ENCODE measurements at places on chromosomes 13 and 19.

DNA sequence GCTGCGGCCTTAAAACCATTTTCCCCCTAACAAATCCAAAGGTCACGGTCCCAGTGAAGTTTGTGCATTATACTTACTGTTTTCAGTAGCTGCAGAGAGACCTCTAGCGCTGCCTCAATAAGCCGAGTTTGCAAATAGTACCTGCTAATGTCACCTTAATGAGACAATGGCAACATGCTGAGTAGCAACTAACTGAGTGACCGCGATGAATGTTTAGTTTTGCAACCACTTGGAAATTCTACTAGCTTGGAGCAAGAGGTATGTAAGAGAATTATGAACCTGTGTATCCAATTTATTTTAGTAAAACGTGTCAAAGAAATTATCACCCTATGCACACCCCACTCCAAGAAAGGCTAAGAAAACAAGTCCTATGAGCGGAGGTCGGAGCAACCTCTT is 1.2 kb downstream of the KPNA3 start:
- peak; percentile 84 for DNase-seq

DNA sequence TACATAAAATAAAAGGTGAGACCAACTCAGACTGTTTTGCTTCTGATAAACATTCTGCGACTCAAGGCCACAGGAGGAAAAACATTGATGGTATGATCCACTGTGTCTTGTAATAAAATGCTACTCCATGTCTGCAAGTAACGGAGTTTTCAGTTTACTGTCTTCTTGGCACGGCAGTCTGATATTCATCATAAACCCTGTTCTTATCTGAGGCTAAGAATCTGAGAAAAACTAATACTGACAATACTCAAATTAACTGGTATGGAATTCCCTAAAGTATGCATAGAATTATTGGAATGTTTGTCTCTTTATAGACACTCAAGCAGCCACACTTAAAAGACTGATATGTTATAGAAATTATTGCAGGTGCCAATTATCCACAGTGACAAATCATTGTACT is 125.5 kb downstream of the TBC1D4 start:
- no peak for DNase-seq

DNA sequence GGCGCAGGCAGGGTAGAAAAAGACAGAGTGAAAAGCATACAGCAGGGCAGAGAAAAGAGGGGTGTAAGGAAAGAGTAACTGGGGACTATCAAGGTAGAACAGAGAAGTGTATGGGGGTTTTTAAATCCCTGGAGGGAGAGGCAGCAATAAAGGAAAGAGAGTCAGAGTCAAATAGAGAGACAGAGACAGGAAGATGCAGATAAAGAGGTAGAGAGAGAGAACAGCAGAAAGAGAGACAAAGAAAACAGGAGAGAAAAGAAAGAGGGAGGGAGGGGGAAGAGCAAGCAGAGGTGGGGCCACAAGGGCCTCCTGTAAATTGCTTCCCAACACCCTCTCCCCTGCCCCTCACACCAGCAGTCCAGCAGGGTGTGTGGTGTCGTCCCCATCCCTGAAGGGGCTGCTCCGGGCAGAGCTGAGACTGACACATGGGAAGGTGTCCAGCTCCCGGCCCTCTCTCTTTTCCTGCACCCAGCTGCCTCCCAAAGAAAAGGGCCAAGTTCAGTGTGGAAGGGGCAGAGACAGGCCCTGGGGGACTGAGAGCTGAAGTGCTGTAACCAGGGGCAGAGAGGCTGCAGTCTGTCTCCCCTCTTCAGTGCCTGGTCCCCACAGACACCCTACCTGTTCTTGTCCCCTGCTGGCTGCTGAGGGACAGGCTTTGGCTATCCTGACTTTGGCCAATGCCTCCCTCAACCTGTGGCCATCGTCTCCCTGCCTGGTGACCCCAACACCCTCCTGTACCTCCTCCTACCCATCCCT is 17.4 kb upstream of the POU2F2 start:
- DNase-seq: no peak

- no peak for DNase-seq
These were observed 26.6 kb upstream of the GSX1 start for GRCh38 chr13:27765650-27766049.

GRCh38 chr13:41458761-41459431 is 1.5 kb downstream of the RGCC start:
- peak; percentile 85 for DNase-seq

DNA sequence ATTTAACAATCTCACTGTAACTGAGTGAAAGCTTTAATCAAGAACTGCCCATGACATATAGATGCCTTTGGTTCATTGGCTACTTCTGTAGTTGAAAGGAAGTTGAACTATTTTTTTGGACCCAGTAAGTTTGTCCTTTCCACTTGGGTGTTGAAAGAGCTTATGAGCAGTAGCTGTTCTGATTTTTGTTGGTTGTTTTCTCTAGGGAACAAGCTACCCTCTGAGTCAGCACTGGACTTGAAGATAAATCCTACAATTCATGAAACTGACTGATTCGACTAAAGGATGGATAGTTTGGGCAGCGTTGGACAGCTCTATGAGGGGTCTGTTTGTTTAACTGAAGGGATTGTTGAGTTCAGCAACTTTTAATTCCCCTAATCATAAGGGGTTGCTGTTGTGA is 101.0 kb downstream of the PAN3 start:
- no peak for DNase-seq

DNA sequence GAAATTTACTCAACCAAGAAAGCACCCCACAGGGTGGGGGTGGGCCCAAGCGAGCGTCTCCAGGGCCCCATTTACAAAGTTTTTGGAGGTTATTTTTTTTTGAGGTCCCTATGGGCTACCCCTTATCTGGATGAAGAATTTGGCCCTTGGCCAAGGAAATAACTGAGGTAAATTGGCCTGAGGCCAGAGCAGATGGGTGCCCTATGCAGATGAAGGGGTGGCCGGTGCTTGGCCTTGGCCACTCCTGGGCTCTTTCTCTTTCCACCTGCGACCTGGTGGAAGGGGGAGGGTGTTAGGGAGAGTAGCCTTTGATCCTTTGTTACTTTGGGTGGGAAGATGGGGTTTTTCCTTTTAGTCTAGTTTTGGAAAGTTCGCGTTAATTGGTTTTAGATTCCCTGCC is 15.5 kb downstream of the ZNF701 start:
- no peak for DNase-seq

DNA sequence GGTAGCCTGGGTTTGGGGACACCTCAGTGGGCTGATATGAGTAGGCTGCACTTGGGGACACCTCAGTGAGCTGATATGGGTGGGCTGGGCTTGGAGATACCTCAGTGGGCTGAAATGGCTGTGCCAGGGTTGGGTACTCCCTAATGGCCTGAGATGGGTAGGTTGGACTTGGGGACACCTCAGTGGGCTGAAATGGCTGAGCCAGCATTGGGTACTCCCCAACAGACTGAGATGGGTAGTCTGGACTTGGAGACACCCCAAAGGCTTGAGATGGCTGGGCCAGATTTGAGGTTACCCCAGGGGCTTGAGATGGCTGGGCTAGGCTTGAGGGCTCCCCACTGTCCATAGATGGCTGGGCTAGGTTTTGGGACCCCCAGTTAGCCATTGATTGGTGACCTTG is 12.1 kb downstream of the IQCN start:
- no peak for DNase-seq

GRCh38 chr13:29619995-29620394 is 24.5 kb upstream of the SLC7A1 start:
- DNase-seq: no peak

DNA sequence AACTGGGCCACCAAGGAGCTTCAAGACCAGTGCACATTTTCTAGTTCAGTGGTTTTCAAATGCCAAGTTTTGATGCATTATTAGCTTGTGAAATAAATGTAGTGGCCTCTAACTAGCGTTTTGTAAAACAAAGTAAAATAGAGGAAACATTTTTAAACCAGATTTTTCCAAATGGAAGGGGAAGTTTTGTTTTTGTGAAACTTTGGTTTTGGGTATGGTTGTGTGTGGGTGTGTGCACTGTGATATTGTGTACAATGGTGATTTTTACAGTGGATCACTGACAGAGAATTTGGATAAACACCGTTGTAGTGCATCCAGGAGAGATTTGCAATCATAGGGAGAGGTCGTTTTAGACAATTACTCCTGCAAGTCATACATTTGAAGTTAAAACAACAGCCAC is 108.9 kb downstream of the SLC7A1 start:
- no peak for DNase-seq

- peak; percentile 100 for DNase-seq
These were observed at the start of gene FEM1A for GRCh38 chr19:4791183-4792018. FEM1A (plus strand) TSS chr19:4791734; CDS start chr19:4791855, 121 bp downstream.

DNA sequence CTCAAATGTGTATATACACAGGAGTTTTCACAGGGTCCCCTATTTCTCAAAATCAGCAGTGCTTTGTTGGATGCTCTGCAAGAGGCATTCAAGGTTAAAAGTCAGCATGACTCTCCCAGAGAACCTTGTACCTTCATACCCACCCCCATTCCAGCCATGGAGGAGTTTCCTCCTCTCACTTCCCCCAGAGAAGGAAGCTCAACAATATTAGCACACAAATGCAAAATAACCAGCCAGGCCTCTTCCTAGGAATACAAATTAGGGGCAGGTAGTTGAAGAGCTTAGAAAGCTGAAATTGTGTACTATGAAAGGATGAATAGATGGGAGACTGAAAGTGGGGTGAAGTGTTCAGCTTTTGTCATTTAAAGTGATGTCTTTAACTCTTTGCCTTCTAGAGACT is 43.8 kb downstream of the SPRY2 start:
- DNase-seq: no peak

DNA sequence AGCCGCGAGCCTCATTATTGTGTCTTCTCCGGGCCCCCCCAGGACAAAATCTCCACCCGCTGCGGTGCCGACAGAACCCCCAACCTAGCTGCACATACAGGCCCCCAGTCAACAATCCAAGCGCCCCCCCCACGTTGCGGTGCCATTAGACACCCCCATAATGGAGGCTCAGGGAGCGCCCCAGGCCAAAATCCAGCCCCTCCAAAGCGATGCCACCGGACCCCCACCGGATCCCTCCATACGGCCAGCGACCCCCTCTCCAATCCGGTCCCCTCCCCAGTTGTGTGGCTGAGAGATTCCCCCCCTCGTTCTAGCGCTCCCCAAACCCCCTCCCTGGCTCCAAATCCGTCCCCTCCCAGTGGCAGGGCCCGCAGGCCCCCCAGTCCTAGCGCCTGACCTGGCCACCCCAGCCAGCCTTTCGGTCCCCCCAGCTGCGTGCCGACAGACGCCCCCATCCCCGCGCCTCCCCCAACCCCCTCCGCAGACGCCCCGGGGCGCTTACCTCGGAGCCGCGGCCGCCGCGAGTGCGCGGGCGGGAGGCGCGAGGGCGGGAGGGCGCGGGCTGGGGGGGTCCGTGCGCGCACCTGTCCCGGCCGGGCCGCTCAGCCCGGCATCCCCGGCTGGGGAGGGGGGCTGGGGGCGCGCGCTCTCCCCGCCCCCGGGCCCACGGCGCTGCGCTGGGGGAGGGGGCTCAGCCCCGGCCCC is 21.6 kb upstream of the SEMA6B start:
- DNase-seq: no peak
